ENCODE measurements at places on chromosomes 16 and 17.

DNA sequence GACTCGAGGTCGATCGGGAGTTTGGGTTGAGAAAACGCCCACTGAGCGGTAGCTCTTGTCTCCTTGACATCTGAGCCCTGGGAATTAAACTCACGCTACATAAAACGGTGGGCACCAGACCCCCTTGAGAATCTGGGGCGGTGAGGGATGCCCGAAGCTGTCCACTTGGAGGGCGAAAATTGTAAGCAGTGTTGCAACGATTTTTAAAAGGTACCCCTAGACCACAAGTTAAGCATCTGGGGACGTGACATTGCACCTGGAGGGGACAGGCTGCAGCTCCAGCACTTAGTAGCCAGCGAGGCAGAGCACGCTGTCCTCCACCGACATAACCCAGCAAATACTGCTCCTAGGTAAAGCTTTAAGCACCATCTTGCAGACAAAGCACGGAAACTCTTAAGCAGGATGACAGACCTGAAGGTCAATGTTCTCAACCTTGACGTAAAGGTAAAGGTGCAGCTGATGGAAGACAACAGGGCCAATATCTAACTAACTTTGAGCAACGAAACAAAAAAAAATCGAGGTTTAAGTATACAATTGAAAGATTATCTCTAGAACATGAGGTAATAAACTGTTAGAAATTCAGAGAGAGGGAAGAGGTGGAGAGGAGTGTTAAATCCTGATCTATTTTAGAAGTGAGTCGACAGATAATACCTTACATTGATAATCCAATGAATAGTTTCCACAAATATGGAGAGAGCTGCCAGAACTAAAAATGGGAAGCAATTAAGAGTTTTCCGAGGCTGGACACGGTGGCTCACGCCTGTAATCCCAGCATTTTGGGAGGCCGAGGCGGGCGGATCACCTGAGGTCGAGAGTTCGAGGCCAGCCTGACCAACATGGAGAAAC lies 921 bp upstream of the CDR2 start:
- DNase-seq = no peak

DNA sequence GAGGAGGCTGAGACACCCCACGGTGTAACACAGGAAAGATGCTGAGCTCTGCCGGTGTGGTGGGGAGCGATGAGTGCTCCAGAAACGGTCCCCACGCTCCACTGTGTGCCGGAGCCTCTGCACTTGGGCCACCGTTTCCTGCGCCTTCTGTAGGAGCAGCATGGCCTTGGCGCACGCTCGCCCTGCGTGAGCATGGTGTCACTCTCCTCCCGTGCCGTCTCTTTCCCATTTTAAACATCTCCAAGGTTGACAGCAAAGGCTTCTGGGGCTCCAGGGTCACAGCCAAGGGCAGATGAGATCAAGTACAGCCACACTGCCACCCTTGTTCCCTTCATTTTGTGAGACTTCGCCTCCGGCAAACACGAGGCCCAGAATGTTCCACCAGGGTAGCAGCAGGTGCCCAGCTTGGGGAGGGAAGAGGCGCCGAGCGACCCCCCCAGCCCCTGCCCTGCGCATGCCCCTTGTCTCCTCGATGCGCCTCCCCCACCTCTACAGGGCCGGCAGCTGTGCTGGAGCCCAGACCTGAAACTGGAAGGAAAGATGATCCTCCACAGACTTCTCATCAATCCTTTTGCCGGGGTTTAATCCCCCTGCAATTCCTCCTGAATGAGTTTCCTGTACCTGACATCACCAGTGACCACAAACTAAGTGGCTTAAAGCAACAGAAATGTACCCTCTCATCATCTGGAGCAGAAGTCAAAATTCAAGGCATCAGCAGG lies 19.9 kb upstream of the OSGIN1 start:
- DNase-seq = no peak

- DNase-seq = no peak
Observed at GRCh38 chr16:84932681-84933080, 78.7 kb downstream of the ZDHHC7 start.

GRCh38 chr16:87560428-87561199 lies 41.7 kb upstream of the JPH3 start:
- peak; percentile 72 for DNase-seq

DNA sequence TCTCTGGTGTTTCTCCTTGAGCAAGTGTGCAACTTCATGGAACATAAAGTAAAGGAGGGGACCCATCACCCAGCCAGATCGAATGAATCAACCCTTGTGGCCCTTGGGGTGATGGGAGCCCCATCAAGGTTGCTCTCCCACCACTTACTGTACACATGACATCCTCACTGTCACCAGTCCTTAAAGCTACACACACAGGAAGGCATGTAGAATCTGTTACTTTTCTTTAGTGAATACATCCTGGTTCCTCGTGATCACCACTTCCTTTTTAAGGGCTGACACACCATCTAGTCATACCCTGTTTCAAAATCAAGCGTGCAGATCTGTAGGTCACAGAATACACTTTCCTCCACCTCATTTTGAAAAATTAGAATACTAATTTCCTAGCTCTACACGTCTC lies 22.6 kb upstream of the MPHOSPH6 start:
- peak; percentile 77 for DNase-seq

GRCh38 chr16:76474048-76474447 lies 196.8 kb downstream of the CNTNAP4 start:
- no peak for DNase-seq

DNA sequence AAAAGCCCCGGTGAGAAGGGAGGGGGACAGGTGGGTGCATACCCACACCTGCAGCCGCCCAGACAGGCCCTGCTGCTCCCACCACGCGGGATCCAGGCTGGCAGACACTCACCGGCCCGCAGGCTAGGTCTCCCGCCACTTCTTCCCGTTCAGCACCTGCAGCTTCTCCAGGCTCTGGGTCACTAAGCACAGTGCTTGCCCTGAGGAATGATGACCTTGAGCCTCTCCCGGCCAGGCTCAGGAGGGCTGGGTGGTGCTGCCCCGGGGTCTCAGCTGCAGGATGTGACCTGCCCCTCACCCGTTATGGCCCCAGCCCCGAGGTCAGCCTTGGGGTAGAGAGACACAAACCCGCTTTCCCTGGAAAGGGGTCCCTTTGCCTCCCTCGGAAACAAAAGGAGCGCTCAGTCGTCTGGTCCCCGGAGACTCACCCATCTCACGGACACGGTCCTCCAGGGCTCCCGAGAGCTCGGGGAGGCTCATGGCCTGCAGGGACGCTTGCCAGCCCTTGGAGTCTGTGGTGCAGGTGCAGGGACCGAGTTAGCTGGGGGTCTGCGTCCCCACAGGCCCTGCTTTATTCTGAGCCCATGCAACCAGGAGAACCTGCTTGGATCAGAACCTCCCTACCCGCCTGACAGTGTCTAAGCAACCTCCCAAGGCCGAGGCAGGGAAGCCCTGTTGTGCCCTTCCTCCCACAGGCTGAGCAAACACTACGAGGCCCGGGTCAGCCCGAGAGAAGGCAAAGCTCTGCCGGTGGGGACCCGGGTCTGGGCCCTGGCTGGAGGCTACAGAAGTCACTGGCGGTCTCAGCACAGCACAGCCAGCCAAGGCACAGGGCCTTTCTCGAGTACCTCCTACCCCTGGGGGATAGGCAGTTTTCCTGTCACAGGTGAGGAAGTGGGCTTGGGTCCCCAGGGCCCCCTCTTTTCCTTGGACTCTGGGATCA lies 3.8 kb downstream of the NUDT16L1 start:
- DNase-seq = no peak

DNA sequence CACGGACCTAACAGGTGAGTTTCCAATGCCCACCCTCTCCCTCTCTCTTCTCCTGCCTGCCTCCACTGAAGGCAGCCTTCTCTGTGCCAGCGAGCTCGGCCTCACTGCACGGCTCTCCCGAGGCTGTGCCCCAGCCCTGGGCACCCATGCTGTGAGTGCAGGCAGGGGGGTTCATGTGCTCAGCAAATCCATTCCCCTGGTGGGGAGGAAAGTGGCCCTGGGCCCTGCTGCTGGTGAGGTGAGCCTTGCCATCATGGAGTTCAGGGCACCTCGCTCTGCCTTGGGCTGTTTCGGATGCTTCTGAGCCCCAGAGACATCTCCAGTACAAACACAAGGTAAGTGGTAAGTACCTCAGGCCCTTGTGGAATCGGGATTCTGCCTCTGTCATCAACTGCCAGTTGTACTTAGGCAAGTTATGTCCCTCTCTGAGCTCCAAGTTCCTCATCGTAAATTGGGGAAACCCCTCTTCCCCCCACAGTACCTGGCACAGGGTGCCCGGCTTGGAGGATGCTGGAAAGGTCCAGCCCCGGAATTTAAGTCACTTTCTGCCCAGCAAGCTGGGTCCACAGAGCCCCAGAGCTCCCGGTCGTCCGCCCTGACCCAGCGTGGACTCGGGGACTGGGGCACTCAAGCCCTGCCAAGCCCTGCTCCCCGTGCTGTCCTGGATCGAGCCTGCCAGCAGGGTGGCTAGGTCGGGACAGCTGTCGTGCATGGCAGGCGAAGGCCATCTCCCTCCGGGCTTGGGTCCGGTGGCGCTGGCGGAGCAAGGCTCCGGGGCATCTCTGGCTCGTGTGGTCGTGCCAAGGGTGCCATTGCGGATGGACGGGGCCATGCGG lies 684 bp upstream of the NUDT16L1 start:
- no peak for DNase-seq

DNA sequence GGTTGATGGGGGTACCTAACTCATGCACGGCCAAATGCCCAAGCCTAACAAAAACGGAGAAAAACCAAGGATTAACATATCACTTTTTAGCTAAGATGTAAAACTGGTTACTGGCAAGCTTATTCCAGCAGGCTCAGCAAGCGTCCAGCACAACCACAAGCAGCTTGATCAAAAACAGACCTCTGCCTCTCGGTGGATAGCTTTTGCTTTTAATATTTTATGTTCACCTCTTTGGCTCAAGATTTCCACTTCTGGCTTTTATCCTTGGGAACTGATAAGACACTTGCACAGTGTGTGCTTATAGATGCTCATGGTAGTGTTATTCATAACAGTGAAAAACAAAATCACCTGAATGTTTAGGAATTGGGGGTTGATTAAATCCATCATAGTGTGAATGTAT lies 206.9 kb upstream of the CACNG5 start:
- DNase-seq = no peak

DNA sequence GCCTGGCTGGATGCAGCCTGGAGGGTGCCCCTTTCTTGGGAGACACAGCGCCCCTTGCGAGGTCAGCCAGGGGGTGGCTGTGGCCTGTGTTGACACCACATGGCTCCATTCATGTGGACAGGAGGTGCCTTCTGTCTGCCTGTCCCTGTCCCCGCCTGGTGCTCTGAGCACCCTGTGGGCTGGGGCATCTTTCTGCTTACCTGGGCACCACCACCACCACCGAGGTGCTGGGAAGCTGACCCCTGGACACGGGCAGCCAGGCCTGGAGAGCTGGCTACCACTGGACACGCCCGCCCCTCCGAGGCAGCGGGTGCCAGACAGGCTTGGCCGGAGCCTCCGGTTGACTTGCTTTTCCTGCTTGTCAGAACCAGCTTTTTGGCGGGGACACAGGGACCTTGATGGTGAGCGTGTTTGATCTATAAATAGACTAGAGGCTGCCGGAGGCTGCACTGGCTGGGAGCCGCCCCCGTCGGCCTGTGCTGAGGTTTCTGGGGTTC lies 121.3 kb upstream of the GSE1 start:
- DNase-seq = no peak

DNA sequence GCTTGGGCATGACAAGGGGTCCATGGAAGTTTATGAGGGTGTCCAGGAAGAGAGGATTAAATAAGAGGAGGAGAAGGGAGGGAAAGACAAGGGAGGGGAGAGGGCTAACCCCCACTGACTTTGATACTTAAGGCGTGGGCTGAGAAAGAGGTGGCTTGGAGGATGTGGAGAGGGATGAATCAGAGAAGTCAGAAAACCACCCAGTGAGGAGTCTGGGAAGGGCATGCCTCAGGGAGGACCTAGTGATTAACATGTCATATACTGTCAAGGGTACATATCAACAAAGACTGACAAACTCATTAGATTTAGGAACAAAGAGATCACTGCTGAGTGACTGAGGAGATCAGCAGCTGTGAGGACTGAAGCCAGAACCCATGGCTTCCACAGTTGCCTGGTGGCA lies 145.4 kb downstream of the IRX5 start:
- DNase-seq = no peak

- no peak for DNase-seq
Observed at GRCh38 chr17:63503341-63503705, 19.8 kb upstream of the KCNH6 start.

GRCh38 chr17:51833620-51834019 lies 324.9 kb downstream of the CA10 start:
- no peak for DNase-seq

Data from activated CD4-positive, alpha-beta T cell treated with anti-CD3 and anti-CD28 coated beads, Interleukin-2, amount 10 ng/mL, durations not matched to agents 24 days and 14 days (primary cell).